Globus pallidus (tissue), 1 donor: ENCODE measurements at places on chromosomes 13 and 19.
A peak's percentile ranks its signal among the peaks of the same experiment; 100 is the strongest.

DNA sequence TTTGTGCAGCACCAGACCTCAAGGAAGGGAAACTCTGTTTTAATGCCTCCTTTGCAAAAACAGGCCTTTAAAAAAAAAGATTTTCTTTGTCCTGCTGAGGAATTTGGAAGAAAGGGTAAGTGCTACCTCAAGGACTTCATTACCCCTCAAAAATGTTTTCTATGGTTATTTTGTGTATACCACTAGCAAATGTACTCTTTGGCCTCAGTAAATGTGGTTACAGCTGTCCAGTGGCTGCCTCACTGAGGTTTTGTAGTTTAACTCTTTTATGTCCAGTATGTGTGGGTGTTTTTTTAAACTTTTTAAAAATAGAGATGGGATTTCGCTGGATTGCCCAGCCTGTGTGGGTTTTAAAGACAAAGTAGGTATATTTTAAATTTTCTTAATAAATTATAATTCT lies 42.2 kb upstream of the TSC22D1 start:
- no peak for DNase-seq

DNA sequence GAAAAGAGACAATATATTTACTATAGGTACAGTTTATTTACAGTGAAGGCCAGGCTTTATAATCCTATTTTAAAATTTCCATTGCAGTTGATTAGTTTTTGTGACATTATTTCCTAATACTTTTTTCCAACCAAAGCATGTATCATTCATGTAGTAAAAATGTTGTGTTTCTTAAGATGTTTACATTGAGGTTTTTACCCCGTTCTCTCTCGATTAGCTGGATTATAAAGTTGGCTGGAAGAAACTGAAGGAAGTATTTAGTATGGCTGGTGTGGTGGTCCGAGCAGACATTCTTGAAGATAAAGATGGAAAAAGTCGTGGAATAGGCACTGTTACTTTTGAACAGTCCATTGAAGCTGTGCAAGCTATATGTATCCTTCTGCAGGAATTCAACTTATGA lies 21.2 kb downstream of the HNRNPM start:
- DNase-seq: no peak

GRCh38 chr13:49561062-49561410 lies 24.3 kb downstream of the RCBTB1 start:
- DNase-seq: no peak

DNA sequence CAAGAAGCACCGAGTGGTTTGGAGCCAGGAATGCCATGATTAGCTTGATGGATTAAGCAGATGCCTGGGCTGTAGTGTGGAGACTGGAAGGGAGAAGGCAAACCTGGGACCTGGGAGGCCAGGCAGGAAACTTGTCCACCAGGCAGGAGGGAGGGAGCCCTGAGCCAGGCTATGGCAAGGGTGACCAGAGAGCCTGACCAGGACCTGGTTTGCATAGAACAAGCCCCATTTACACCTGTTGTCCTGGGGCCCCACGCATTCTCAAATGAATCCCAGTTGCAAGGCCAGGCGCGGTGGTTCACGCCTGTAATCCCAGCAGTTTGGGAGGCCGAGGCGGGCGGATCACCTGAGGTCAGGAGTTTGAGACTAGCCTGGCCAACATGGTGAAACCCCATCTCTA lies 50.2 kb upstream of the LATS2 start:
- no peak for DNase-seq

- DNase-seq: no peak
Measured at GRCh38 chr13:30739761-30740642, 4.7 kb downstream of the ALOX5AP start.

GRCh38 chr13:99655351-99656091 lies 154.2 kb downstream of the TM9SF2 start:
- no peak for DNase-seq

GRCh38 chr13:98216135-98216565 lies 39.1 kb upstream of the RNF113B start:
- no peak for DNase-seq

DNA sequence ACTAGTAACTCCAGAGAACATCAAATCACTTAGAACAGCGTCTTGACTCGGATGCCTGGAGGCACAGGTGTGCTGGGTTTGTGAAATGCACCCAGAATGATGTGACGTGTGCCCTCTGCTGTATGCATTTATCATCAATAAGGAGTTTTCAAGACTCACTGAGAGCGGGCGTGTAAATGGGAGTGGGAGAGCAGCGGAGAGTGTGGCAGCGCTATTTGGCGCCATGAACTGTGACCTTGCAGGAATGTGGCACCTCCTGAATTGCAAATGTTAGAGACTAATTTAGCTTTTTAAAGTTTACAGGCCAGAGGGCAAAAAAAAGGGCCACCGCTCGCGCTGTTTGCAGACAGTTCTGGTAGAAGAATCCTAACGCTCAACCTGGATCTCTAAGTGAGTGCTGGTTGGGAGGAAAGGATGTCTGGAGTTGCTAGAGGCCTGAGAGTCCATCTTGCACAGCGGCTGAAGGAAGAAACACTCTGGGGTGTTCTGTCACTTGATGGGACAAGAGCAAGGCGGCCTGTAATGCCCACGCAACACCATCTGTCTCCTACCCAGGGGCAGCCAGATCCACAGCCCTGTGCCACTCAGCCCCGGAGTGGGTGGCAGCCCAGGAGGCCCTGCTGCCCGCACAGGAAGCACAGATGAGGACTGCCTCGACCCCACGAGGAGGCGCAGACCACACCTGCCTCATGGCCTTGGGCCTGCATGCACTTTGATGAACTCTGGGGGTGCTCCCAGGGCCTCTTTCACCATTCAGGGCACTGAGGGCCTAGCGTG lies 19.7 kb downstream of the RANBP3 start:
- DNase-seq: no peak

GRCh38 chr13:28499609-28500008 lies 4.7 kb upstream of the FLT1 start:
- no peak for DNase-seq

DNA sequence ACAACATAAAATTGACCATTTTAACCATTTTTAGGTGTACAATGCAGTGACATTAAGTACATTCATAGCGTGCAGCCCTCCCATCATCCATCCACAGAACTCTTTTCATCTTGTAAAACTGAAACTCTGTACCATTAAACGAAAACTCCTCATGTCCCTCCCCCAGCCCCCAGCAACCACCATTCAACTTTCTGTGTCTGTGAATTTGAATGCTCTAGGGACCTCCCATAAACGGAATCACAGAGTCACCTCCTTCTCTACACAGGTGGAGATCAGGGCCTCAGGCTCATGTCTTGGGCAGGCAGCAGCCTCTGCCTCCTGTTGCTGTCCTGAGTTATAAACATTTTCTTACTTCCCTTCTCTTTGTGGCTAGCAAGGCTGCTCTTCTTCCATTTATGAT lies 7.3 kb upstream of the CCNE1 start:
- no peak for DNase-seq

GRCh38 chr19:13741893-13742292 lies 22.4 kb upstream of the MRI1 start:
- DNase-seq: no peak

DNA sequence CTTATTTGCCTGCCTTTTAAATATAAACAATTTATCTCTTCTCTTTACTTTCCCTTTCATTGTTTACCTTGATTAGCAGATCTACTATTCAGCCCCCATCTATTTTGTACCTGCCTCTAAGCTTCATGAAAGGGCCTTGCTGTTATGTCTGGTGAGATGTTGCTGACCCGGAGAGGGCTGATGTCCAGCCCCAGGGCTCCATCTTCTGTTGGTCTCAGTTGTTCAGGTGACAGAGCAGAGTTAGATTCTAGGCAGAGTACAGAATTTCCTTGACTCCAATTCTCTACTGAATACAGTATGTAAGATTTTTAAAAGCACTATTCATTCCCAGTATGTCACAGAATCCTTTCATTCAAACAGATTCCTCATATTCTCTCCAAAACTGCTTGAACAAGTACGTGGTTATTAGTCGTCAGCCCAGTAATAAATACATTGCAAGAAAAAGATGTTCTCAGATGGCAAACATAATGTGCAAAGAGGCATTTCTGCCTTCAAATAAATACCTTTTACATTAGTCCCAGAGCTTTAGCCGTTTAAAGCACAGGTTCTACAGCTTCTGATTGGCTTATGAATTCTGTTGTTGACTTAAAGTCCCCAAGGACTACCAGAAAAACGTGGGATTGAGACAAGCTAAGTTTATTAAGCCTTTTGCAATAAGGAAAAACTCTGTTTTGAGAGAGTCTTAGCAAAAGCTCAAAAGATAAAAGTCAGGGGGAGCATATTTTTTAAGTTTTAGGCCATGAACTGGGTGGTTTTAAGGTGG lies 159.1 kb downstream of the GPC5 start:
- DNase-seq: no peak

GRCh38 chr19:37953171-37953917 lies 46.3 kb downstream of the SIPA1L3 start:
- no peak for DNase-seq

DNA sequence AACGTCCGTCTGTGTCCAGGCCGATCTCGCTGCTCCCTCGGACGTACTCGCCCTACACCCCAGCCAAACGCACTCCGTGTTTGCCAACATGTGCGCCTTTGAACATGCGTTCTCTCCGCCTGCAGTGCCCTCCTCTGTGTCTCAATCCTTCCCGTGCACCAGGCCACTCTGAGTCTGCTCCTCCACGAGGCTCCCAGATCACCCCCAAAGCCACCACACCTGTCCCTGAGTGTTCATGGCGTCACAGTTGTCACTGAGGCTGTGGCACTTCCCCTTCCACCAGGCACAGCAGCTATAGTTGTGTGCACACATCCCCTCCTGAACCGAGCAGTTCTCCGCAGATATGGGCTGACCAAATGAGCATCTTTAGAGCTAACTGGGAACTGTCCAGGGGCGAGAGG lies 35.6 kb downstream of the RASA3 start:
- no peak for DNase-seq

DNA sequence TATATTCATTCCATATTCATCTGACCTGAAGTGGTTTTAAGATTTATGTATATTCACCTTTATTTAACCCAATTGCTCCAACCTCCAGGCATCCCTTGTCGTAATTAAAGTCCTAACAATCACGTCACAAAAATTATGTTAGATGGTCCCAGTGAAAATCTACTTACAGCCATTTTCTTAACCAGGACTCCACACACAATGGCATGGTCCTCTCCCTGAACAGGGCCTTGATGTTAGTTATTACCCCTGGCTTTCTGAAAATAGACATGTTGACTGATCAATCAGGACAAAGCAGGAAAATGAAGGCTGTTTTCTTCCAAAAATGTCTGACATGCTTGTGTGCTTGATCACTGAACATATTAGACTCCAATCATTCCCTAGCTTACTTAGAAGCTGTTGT lies 542.7 kb upstream of the SLITRK5 start:
- no peak for DNase-seq

GRCh38 chr13:99371956-99372355 lies 64.8 kb upstream of the GPR183 start:
- peak; percentile 39 for DNase-seq

DNA sequence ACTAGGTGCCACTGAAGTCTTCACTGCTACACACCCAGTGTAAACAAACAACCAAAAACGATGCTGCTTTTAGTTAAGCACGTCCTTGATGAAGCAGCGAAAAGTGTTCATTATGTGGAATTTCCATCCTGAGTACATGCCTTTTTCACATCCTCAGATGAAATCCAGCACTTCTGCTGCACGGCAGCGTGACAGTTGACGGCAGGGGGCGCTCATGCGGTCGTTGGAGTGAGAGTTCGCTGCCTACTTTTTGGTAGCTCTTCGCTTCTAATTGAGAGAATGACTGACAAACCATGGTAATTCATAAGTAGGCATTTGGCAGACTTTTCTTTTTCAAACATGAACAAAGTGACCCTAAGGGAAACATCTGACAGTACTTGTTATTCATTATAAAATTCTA lies 1124.9 kb downstream of the EFNB2 start:
- DNase-seq: peak; percentile 59
